SK-N-DZ (cell line): ENCODE measurements at places on chromosomes 3 and 15.

GRCh38 chr3:101643861-101644613 is 32.9 kb downstream of the ZBTB11 start:
- no peak for DNase-seq

DNA sequence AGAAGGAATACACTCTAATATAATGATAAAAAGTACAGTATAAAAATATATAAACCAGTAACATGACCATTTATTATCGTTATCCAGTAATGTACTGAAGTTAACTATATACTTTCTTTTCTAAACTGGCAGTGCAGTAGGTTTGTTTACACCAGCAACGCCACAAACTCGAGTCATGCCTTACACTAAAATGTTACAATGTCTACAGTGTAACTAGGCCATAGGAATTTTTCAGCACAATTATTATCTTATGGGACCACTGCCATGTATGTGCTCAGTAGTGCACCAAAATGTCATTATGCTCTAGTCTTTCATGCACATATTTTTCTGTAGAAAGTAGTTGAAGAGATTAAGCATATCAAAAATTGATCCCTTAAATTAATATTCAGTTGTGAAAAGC is 609.8 kb upstream of the BCHE start:
- DNase-seq, result no peak

DNA sequence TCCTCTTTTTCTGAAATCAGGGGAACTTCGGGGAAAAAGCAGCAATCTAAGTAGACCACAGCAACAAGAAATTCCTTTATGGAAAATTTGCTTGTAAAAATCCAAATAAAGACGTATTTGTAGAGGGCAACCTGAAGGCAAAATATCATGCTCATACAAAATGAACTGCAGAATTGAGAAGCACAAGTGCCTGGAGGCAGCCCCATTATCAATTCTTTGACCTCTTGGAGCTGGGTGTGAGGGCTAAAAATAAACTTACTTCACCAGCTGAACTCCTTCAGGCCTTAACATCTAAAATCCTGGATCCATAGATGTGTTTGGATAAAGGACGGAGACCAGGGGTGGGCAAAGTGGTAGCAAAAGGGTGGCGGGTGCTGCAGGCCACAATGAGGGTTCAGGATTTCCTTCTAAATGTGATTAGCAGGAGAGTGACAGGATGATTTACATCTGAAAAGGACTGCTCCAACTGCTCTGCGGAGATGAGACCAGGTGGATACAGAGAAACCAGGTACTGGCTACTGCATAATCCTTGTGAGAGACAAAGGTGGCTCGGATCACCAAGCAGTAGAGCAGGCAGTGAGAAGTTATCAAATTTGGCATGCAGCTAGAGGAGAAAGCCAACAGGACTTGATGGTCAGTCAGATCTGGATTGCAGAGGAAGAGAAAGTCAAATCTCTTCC is 81.7 kb upstream of the TJP1 start:
- DNase-seq, result no peak

DNA sequence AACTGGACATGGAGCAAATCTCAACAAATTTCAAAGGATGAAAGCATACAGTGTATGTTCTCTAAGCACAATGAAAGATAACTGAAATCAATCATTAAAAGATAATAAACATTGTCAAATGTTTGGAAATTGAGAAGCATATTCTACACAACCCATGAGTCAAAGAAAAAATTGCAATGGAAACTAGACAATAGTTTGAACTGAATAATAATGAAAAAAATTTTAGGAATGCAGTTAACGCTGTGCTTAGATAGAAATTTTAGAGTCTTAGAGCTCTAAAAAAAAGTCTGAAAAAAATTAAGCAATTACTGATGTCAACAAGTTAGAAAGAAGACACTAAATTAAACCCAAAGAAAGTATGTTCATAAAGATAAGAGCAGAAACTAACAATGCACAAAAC is 15.5 kb downstream of the RABL3 start:
- DNase-seq, result no peak

GRCh38 chr15:92579931-92580470 is 75.6 kb downstream of the FAM174B start:
- DNase-seq, result peak; percentile 22

DNA sequence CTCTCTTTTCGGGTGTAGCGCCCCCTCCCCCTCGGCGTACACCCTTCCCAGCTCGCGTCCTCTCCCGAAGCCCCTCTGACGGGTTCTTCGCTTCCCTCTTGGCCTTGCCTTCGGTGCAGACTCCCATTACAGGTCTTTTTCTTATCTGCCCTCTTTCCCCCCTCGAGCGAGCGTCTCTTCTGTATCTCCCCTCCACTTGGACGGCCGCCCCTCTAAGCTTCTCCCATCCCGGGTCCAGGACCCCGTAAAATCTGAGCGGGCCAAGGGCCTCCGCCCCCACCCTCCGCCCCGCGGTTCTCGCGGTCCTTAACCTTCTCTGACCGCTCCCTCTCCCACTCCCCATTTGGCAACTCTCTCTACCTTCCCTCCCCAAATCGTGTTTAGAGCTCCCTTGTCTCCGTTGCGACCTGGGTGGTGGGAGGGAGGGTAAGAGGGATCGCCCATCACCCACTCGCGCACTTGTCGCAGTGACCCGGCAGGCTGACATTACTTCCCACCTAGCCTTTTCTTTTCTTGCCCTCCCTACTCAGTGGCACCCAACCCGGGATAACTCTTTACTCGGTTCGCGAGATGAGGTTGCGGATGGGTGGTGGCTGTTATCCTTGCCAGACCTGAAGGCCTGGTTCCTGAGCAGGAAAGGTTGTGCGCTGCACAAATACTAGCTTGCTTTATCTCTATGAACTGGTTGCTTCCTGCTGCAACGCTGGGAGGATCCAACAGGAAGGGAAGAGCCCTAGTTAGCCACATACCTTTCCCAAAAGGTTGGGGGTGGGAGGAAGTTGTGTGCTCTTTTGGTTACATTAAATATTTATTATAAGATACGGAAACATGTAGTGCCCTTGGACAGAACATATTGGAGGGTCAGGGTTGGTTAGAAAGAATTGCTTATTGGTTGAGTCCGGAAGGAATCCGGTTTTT is 922 bp downstream of the RAB11A start:
- DNase-seq, result peak; percentile 40

- DNase-seq, result no peak
Measured at GRCh38 chr3:125077864-125078263, 22.1 kb upstream of the HEG1 start.

- no peak for DNase-seq
Measured at GRCh38 chr15:56534728-56535127, 69.8 kb upstream of the MNS1 start.

DNA sequence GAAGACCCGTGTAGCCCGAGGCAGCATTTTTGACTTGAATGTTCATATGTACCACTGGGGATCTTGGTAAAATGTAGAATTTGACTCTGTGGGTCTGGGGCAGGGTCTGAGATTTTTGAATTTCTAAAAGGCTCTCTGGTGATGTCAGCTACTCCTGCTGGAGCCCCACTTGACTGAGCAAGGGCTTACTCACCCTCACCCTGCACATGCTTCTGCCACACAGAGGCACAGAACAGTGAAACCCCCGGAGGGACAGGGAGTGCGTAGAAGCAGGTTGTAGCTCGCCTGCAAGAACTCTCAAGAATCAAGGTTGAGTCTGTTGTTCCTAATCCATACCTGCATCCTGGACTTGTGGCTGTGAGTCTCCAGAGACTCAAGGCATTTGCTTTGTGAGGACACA is 41.1 kb downstream of the SLCO3A1 start:
- DNase-seq, result no peak

DNA sequence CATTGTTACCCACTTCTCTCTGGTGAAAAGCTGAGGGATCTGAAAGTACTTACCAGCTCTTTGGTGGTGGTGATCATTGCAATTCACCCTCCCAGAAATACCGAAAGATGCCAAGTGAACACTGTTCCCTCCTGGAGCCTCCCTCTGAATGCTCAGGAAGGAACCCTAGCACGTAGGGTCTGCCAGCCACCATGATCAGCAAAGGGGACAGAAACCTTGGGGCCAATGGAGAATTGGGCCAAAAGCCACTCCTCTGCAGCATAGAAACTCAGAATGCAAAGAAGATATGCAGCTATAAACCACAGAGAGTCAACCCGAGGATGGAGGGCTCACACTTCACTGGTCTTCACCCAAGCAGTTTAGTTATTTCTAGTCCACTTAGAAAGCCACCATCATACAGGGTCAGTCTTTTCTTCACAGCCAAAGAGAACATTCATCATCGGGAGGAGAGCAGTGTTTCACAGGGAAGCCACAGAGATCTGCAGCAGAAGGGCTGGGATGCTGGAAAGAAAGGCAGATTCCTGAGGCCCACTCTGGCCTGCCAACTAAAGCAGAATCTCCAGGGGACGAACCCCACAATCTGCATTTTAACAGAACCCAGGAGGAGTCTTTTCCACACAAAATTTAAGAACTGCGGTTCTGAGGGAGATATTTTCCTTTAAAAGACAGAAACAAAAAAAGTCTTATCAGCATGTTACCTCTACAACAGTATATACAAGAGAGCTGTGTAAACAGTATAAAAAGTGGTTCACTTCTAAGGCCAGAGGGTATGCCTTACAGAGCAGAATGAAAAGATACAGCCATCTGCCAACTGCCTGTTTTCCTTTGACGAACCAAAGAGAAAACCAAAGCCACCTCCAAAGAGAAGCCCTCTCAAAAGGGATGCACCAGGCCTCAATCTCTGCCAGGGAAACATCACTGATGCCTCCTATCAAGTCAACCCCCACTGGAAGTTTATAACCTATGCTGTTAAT is 11.3 kb downstream of the TBC1D2B start:
- DNase-seq, result no peak

- DNase-seq, result peak; percentile 79
Measured at GRCh38 chr15:101121511-101122090, 130.2 kb downstream of the CHSY1 start.

GRCh38 chr15:73989001-73989798 is 2.9 kb downstream of the STOML1 start:
- no peak for DNase-seq

DNA sequence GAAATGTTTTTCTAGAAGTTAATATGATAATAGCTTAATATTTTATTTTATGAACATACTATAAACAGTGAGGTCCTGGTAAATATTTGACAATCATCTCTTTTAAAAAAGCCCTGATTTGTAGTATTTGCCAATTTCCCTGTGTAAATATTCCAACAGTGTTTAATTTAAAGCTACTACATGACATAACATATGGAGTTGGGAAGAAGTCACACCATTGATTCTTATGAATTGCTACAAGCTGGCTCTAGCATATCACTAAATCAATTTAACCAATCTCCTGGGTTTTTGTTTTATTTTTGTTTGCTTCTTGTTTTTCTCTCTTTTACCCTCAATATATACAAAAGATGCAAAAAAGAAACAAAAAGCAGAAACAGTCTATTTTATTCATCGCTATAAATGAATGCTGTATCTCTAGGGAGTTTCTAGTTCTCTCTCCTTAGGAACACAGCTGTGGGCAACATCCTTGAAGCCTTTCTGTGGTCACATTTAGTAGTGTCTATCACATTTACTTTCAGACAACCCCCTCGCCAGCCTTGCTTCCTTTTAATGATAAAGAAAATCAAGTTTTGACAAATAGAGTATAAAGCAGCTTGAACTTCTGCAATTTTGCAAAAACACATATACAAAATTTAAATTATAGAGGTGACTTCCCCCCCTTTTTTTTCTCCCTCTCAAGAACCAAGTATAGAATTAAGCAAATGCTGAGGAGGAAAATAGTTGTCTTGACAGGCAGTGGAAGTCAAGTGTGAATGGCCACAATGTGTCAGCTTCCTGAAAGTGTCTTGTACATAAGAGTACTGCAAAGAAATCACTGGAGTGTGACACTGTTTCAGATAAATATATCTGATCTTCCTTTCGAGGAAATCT is 21.4 kb downstream of the CCR1 start:
- DNase-seq, result no peak

DNA sequence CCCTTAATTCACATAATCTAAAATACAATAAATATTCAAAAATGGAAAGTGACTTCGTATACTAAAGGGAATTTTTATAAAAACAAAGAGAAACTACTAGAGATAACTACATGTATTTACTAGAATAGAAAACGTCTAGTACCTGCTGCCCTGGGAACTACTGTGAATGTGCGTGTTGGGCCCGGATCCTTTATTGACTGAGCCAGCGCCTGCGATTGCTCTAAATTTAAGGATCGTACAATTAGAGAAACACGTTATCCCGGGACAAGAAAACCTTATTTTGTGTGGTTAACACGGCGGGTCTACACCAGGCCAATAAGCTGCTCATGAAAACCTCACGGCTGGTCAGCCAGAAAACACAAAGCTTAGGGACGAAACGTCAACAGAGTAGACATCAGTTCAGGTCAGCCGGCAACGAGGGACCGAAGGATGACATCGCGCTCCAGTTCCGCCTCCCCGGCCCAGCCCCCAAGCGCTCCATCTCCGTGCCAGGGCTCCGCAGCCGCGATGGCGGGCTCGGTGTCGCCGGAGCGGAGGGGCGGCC is 555 bp downstream of the TM2D3 start:
- no peak for DNase-seq

GRCh38 chr15:60390871-60391501 is 6.8 kb downstream of the ANXA2 start:
- no peak for DNase-seq

DNA sequence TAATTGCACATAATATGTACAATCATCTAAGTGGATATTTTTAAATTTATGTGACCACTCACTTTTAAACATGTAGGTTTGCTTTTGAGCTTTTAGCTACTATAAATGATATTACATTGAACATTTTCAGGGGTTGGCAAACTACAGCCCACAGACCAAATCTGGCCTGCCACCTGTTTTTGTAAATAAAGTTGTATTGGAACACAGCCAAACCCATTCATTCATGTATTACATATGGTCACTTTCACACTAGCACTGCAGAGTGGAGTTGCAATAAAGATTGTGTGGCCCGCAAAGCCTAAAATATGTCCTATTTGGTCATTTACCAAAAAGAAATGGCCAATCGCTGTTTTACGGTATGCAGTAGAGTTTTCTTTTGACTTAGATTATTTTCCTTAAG is 21.2 kb downstream of the CMTM7 start:
- no peak for DNase-seq

GRCh38 chr3:141346839-141347238 is 21.5 kb upstream of the ZBTB38 start:
- DNase-seq, result no peak

DNA sequence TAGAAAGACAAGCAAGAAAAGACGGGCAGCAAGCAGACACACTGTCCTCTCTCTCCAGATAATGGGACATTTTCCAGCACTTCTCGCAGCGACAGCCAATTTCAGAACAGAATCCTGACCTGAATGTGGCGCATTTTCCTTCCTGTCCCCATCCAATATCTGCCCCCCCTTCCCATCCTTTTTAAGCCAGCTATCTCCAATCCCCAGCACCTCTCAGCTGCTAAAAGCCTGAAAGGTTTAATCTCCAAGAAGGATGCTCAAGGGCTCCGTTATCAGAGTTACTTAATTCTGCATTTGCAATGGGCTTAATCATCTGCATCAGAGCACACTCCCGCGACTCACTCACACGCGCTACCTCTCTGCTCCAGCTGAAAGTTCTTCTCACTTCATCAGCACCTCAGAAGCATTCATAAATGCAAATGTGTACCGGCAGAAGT is 50.5 kb downstream of the SRGAP3 start:
- DNase-seq, result peak; percentile 60

- DNase-seq, result peak; percentile 72
Measured at GRCh38 chr3:19866751-19867347, 67.2 kb downstream of the EFHB start.

- DNase-seq, result no peak
Measured at GRCh38 chr3:139555249-139555648, 15.7 kb upstream of the RBP1 start.
